ENCODE measurements at places on chromosomes 1 and 21.
A peak's percentile ranks its signal among the peaks of the same experiment; 100 is the strongest.

- DNase-seq: peak; percentile 55
These were observed 7.3 kb upstream of the GNL2 start for GRCh38 chr1:37602750-37603694.

GRCh38 chr21:15774590-15774989, 44.8 kb downstream of the USP25 start:
- DNase-seq: no peak

DNA sequence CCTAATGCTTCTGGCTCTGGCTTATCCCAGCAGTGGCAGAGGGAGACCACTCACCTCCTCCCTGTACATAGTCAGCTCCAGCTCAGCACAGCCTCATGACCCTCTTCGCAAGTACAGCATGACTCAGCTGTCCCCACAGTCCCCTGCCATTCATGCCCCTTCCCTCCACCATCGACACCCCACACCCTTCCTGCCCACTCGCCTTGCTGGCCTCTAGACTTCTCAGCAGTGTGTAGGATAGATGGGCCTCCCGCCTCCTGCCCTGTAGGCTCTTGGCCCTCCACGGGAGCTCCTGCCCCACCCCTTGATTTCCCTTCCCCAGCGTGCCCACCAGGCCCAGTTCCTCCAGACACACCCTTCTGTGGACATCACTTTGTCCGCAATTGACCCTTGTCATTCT, 9.8 kb downstream of the NPR1 start:
- DNase-seq: no peak

DNA sequence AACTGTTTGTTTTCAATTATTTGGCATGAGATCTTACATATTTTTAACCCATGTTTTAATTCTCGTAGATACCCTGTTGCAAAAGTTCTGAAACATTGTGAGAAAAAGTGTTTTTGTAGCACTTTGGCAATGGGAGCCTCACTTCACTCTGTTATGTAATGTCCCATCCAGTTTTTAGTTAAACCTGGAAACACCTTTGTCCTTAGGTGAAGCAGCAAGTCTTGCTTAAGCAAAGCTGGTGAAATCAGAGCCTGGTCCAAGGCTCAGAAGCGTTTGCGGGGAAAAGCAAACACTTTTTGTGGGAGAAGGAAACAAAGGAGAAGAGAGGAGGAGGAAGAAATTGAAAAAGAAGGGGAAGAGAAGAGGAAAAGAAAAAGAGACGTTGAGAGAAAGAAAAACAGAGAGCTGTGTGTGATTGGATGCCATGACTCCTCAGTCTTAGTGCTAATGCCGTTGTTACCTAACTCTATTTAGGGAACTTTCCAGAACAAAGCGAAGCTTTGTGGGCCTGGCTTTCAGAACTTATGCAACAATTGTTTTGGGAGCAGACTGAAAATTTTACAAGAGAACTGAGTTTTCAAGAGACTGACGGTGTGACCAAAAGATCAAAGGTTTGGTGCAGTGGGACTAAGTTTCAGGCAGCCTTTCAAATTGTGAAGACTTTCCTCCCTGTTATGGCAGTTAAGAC, 93.1 kb downstream of the NTMT2 start:
- DNase-seq: no peak

DNA sequence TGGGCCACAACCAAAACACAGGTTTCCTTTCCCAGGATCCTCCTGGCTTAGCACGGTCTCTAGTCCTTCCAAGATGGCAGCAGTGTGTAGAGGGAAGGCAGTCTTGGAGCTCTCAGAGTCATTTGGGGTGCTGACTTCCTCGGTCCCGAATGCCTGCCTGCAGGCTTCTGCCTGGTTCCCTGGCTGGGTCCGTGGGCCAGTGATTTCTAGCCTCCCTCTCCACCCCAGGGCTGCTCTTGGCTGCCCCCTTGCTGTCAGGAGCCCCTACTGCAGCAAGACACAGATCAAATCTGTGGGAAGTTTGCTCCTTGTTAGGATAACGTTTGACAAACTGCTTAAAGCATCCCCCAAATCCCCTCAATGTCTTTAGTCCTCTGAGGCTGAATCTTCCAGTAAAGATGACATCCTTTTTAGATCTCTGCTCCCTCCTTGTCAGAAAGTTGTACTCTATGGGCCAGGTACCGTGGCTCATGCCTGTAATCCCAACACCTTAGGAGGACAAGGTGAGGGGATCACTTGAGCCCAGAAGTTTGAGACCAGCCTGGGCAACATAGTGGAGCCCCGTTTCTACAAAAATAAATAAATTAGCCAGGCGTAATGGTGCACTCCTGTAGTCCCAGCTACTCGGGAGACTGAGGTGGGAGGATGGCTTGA, 272.5 kb downstream of the RRAGC start:
- DNase-seq: peak; percentile 72

DNA sequence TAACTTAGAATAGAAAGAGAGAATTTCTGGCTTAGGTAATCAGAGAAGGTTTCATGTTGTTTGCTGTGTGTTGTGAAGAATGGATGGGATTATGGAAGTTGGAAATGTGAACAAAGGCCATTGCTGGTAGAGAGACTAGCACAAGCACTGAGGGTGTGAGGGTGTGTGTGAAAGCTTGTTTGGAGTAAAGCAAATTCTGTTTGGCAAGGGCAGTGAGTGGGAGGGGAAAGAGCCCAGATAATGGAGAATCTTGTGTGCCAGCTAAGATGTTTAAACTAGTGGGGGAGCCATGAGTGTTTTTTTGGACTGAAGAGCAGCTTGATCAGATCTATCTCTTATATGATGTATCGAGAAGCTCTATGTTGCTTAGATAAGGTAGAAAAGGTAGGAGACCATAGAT, 107.1 kb downstream of the DISP1 start:
- DNase-seq: no peak

DNA sequence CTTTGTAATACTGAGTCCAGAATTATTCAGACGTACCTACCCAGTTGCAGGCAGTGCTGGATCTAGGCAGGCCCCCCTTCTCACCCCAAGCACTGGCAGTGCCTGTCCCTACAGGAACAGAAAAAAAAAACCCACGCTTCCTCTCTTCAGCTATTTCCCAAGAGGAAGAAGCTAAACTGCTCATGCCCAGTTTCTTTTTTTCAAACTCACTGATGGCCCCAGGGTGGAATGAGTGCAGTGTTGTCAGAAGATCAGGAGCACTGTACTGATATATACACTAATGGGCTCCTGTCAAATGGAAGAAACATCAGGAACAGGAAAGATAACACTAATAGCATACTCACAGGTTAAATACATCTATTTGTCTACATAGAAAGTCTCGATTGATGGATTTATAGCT, 28.2 kb upstream of the DOCK7 start:
- no peak for DNase-seq

DNA sequence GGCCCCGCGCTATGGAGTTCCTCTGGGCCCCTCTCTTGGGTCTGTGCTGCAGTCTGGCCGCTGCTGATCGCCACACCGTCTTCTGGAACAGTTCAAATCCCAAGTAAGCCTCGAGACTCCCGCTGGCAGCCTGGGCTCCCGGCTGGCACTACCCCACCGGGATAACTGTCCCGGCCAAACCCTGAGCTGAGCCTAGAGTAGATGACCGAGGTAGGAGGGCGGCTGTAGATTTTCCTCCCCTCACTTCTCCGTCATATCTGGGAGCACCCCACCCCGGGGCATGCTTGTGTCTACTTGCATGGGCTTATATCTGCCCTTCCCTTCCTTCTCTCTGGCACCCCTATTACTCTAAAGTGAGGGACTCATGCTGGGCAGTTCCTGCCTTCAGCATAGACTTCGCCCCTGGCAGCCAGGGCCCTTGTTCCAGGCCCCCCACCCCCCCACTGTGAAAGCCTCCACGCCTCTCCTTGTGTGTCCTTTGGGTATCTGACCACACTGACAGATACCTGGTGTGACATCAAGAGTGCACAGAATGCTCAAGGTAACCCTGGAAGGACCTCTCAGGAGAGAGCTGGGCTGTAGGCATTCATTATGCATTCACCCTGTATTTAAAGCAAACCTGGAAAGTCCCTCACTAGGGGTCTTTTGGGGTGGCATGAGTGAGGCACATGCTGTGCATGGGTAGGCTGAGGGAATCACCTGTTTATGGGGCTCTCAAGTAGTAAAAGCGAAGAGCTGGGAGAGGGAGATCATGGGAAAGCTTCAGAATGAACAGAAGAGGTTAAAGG, 485 bp downstream of the EFNA1 start:
- no peak for DNase-seq

- no peak for DNase-seq
These were observed 39.5 kb downstream of the XCL2 start for GRCh38 chr1:168504064-168504837.

DNA sequence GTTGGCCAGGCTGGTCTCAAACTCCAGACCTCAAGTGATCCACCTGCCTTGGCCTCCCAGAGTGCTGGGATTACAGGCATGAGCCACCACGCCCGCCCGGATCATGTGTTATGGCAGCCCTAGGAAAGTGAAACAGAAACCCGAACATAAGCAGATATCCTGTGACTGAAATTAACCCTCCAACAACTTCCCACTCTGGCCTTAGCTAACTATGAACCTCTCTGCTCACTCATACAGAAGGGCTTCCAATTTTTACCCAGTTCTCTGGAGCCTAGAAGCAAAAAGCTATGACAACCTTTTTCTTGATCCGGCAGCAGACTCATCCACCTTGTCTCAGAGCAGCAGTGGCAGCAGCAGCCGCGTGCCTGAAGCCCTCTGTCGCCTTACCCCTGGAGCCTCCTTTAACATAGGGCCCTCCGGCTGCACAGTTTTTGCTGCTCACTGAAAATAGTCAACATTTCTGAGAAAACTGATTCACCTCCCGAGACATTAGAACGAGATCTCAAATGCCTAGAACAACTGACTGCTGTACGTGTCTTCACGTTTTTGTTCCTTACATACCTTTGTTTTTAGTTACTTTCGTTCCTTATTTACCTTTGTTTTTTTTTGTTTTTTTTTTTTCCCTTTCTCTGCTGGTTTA, 9.3 kb downstream of the CBR1 start:
- DNase-seq: no peak

GRCh38 chr1:27192039-27192529, 37.2 kb upstream of the SLC9A1 start:
- no peak for DNase-seq

GRCh38 chr1:235012436-235013210, 116.0 kb downstream of the TOMM20 start:
- DNase-seq: no peak

DNA sequence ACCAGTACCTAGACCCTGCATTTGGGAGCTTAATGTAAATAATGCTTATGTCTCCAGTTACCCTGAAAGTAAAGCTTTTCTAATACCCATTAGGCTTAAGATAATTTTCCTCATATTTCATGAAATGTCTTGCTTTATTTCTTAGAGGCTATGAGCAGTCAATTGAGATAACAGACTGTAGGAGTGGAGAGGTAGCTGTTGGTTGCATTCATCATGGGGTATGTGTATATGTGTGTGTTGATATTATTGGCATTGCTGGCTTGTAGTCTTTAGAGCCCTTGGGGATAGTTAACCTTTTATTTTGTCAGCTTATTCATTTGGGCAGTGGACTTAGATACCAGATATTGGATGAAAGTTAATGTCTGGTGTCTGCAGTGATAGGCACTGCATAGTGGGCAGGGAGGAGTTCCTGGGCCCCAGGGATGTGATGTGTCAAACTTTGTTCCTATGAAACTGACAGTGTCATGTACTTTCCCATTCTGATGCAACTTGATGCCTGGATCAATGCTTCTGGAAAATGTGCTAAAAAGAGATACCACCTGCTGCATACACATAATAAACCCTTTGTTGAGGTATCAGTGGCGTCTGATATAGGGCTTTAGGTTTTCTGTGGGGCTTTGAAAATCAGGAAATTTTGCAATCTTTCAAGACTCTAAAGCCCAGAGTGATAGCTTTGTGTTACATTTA, 83.9 kb downstream of the MAST2 start:
- no peak for DNase-seq

GRCh38 chr1:215728169-215728568, 161.1 kb downstream of the KCTD3 start:
- DNase-seq: no peak

DNA sequence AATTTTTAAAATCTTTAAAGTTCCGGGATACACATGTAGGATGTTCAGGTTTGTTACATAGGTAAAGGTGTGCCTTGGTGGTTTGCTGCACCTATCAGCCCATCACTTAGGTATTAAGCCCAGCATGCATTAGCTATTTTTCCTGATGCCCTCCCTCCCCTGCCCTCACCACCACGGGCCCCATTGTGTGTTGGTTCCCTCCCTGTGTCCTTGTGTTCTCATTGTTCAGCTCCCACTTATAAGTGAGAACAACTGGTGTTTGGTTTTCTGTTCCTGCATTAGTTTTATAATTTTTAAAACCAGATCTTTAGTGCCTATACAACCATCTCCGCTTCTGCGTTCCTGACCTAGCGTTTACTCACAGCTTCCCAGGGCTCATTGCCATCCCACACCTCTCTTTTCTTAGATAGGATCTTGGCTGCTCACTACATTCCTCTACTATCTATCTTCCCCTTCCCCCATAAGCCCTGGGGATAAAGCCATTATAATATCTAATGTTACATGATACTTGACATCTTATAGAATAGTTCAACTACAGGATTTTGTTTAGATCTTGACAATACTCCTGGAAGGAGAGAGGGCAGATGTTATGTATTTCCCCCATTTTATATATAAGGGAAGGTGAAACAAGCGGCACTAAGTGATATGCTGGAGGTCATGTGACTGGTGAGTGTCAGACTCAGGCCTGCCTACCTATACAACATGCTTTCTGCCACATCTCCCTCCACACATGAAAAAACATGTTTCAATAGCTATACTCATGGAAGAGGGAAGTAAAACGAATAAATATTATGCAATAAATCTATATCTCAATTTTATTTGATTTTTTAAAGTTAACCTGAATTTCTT, 52.3 kb upstream of the DNAJC6 start:
- DNase-seq: no peak

DNA sequence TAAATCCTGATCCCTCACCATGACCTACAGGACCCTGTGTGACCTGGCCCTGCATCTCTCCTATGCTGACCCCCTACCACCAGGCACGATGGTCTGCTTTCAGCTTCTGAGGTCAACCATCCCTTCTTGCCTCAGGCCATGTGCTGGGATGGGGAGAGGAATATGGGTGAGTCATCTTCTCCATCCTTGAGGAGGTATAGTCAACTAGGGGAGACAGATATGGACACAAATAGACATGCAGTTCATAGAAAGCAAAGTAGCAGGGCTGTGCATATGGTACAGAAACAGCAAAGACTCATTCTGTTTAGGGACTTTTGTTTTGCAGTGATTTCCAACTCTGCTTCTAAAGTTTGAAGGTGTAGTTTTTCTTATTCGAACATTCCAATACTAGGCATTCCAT, 250.8 kb upstream of the FGGY start:
- no peak for DNase-seq

- DNase-seq: no peak
These were observed 68.0 kb downstream of the TEX35 start for GRCh38 chr1:178580876-178581275.

GRCh38 chr1:177864538-177865305, 105.1 kb downstream of the SEC16B start:
- no peak for DNase-seq

- DNase-seq: no peak
These were observed 28.9 kb downstream of the SLC37A1 start for GRCh38 chr21:42542596-42542995.

GRCh38 chr1:58898739-58899586, 115.1 kb upstream of the JUN start:
- peak; percentile 50 for DNase-seq

GRCh38 chr1:201828217-201828819, 639 bp upstream of the IPO9 start:
- no peak for DNase-seq

GRCh38 chr1:243474136-243474881, 218.5 kb downstream of the SDCCAG8 start:
- DNase-seq: no peak
